ENCODE measurements at places on chromosomes 7 and 10.

DNA sequence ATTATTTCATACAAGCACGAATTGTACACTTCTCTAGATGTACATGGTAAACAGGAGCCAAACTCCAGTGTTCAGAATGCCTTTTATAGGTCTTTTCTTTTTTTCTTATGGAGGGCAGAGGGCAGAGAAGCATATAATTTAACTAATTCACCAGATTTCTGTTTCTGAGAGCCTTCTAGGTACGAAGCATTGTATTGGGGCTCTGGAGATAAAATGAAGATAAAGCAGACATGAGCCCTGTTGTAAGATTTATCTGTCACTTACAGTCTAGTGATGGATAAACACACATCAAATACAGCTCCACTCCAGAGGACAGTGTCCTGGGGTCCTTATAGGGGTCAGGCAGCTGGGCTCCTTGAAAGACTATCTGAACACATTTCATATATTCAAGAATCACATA lies 265.5 kb downstream of the SKAP2 start:
- no peak for DNase-seq

DNA sequence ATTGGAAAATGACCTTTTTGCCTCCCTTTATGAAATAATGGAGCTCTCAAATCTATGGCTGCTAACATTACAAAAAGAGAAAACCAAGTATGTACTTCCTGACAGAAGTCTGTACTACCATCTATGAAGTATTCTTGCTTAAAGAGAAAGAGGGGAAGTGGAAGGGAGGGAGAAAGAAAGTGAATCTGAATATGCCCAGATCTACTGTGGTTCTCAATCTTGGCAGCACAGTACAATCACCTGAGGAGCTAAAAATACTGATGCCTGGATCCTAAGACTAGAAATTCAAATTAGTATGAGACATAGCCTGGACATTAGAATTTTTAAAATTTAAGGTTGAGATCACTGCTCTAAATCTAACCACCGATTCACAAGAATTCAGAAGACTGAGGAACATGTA lies 85.2 kb downstream of the IGF2BP3 start:
- DNase-seq, result no peak

- no peak for DNase-seq
Observed at GRCh38 chr10:84571146-84571545, 242.8 kb downstream of the CCSER2 start.

GRCh38 chr7:151388007-151388297 lies 21.9 kb downstream of the WDR86 start:
- DNase-seq, result no peak

DNA sequence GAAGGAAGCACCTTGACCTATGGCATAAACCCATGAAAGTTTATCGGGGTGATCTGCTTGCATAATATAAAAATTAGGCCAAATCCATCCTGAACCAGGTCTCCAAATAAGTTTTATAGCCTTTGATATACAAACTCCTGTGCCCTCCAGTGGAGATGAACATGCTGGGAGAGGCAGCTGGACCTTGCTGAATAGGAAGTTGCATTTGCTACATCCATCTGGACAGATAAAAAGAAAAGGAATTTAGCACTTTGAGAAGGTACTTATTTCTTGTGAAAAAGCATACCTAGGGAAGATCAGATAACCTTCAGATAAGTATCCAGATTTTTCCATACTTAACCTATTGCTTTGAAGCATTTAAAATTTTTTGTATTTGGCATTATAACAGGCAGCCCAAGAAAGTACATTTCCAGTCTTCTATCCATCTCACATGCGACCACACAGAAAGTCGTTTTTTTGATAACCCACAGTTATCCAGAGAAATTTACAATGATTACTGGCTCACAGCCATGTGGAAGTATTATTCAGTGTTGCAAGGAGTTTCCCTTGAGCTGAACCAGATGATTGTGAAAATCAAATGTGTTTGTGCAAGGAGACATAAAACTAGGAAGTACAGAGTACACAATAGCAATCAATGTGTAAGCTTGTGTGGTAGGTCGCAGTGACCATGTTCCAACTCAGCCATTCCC lies 124.4 kb upstream of the STK17A start:
- no peak for DNase-seq

DNA sequence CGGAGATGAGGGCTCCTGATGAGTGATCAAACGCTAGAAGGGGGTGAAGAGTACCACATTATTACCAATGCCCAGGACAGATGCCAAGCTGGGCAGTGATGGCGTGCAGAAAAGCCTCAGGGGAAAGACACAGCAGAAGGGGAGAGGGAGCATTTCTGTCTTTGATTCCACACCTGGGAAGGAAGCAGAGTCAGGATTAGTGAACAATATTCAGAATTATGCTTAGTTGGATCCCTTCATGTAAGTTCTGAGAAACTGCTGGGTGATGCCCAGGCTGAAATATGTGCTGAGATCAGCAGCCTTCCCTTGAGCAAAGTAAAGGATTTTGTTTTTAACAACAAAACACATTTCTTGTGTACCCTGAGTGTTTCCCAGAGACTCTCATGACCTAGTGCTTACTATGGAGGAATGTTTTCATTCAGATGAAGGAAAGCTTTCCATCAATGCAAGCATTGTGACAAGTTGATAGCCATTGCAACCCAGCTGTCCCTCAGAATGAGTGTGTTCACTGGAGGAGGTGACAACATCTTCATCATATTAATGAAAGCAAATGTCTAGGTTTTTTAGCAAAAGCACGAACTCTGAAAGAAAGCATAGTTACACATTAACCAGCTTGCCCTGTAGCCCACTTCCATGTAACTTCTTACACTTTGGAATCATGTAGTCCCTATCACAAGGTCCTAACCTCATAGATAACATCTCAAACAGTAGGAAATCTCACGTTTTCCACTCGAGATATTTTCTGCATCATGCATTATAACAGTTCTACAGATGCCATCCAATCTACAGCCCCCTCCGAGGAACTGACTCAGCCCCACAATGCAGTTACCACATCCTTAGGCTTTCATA lies 23.8 kb upstream of the AKR1C1 start:
- no peak for DNase-seq

- no peak for DNase-seq
Observed at GRCh38 chr7:74032191-74032490, 4.2 kb downstream of the ELN start.

- no peak for DNase-seq
Observed at GRCh38 chr10:86041116-86041515, 325.5 kb downstream of the GRID1 start.

- DNase-seq, result no peak
Observed at GRCh38 chr10:16724509-16724908, 92.7 kb downstream of the RSU1 start.

- DNase-seq, result no peak
Observed at GRCh38 chr7:55052741-55053427, 34.1 kb downstream of the EGFR start.

DNA sequence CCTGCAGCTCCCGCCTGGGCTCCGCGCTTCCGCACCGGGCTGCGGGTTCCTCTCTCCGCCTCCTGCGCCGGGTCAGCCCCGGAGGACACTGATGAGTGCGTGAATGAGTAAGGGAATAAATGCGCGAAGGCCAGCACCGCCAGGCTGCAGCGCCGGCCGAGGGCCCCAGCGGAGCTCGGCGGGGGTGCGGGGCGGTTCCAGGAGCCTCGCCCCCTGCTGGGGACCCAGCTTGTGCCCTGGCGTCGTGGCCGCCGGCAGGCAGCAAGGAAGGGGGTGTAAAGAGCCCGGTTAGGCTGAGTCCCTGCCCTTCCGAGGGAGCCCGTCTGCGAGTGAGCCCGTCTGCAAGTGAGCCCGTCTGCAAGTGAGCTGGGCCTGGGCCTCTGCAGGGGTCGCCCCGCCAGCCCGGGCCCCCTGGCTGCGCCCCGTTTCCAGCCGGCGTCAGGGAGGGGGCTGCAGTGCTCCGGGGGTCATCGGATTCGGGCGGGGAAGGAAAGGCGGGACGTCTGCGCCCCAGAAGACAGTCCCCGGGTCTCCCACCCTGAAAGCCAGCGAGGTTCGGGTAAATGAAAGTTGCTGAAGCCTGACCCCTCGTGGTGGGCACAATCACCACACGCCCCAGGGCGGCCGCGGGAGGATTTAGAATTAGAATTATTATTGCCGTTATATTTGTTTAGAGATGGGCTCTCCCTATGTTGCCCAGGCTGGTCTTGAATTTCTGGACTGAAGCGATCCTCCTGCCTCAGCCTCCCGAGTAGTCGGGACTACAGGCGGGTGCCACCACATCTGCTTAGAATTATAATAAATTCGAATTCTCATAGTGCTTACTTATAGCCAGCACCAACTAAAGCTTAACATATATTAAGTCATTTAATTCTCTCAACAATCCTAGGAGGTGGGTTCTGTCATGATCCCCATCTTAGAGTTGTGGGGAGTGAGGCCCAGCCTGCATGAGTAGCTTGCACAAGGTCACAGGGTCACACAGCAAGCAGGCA lies 8.6 kb upstream of the CRYGN start:
- peak; percentile 65 for DNase-seq

- DNase-seq, result no peak
Observed at GRCh38 chr7:28871631-28872030, 86.5 kb downstream of the TRIL start.

DNA sequence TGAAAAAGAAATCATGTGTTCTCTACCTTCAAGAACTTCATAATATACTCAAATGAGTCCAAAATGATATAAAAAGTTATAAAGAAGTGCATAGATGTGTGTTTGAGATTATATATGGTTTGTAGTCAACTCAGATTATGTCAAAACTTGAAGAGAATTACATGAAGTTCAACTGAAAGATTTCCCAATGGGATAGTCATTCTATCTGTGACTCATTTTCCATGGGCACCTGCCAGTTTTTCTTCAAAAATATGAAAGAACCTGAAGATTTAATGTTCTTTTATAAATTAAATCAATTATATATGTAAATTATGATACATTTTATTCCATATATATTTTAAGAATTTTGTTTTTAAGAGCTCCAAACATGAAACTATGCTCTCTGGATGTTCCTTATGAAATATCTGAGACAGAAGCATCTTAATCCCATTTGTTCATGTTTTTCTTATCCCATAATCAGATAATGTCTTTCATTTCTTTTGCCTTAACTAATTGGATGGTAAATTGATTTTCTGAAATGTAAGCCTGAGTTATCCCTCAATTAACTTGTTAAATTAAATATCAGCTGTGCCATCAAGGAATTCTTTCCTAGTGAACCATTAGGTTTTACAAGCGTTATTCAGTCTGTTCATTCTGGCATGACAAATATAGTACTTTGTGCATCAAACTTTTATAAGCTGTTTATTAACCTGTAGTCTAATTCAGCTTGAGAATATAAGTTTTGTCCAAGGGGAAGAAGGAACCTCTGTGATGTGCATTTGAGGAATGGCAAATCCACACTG lies 387.1 kb downstream of the IPMK start:
- DNase-seq, result no peak

- no peak for DNase-seq
Observed at GRCh38 chr10:7036951-7037350, 373.9 kb downstream of the SFMBT2 start.

DNA sequence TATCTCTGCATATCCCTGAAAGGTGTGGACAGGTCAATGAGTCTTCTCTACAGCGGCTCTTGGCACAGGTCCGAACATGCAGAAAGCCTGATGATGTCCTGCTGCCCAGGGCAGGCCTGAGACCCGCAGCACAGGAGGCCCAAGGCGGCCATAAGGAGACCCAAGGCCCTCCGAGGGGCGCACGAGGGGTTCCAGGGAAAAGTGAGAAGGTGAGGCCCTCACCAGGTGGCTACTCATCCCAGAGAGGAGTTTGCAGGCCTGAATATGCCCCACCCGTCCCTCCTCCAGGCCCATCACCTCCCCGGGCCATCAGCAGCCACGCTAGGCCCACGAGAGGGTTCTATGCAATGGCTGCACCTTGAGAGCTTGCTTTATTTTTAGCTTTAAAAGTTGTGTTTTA lies 173.4 kb upstream of the RHEB start:
- DNase-seq, result no peak

GRCh38 chr10:46306516-46307184 lies 19.9 kb downstream of the ANTXRL start:
- no peak for DNase-seq

DNA sequence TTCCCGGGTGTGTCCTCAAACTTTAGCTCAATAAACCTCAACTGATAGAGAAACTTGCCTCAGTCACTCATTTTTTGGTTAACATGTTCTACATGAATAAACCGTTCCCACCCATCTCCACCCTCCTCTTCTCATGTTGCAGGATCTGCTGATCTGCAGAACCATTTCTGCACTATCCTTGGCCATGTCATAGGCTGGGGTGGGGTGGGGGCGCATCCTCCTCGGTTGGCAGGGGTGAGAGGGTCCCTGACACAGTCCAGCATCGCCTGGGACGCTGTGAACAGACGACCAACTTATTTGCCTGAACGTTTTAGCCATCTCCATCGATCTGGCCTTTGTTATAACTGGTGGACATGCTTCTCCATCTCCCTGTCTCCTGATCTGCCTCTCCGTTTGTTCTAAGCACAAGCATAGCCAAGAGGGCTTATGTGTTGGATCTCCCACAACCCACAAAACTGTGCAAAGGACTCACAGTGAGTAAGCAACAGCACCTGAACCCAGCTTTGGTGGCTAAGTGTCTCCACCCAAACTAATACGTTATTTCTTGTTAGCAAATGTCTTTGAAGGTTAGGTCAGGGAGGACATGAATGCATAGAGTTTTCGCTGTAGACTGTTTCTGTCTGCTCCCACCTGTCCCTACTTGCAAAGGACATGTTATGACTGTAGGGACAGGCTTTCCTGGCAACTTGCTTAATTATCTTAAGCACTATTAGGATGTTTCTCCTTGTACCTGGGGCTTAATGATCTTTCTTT lies 51.7 kb downstream of the PRKCQ start:
- no peak for DNase-seq

DNA sequence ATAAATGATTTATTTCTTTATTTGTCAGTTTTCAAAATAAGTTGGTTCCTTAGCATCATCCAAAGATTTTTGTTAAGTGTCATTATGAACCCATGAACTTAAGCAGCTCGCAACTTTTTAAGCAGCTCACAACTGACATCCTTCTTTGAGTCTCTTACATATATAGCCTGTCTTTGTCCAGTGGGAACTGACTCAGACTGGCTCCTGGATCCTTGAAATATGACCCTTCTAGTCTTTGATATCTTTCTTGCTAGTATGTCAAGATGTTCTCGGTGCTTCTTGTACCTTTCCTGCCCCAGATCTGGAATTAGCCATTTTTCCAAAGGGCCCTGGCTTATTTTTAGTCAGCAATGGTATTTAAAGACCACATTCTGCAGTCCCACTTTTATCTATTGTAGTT lies 53.9 kb upstream of the ARID5B start:
- no peak for DNase-seq

GRCh38 chr7:7235347-7235746 lies 53.0 kb downstream of the C1GALT1 start:
- no peak for DNase-seq

- no peak for DNase-seq
Observed at GRCh38 chr7:1844336-1844950, 174.4 kb downstream of the ELFN1 start.

GRCh38 chr7:25849500-25850184 lies 302.4 kb upstream of the NFE2L3 start:
- no peak for DNase-seq

GRCh38 chr10:131980761-131981428 lies 828 bp downstream of the BNIP3 start:
- no peak for DNase-seq

- DNase-seq, result no peak
Observed at GRCh38 chr7:87447116-87447635, 28.3 kb downstream of the ABCB4 start.

All from activated CD4-positive, alpha-beta T cell treated with anti-CD3 and anti-CD28 coated beads for 24 hours (primary cell).